Myometrial cell (primary cell): ENCODE measurements at places on chromosomes 16 and 17. TPM values are rescaled to one million over a fixed set of nuclear protein-coding genes. Genes with fewer than 3 reads are reported as not detected.

CD300LB gene
- total RNA-seq, result not detected in 2 replicates

KIF2B gene
- total RNA-seq, result not detected in 2 replicates

SLC12A3 gene
- total RNA-seq, result not detected in 2 replicates

DGKE gene
- 0.58 and 1.6 TPM in 2 replicates for total RNA-seq

SAT2 gene
- 43.4 and 46.1 TPM in 2 replicates for total RNA-seq
